ENCODE measurements at places on chromosomes 5 and 9.

DNA sequence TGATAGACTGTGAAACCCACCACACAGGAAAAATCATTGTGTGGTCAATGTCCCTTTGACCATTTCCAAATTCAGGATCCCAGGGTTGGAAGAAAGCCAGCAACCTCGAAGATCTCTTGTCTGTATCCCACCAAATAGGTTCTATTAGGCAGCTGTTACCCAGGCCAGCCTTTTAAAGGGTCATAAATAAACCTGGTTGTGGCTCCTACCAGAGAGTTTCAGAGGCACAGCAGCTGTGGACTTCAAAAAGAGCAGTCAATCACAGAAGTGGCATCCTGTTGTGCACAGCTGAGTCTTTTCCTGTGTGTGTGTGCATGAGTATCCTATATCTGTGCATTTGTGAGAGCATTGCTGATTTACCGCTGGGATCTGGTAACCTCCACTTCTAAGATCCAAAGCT is 23.7 kb upstream of the OR2S2 start:
- DNase-seq, result no peak
- no peak overlapping the region for H3K4me3 ChIP-seq
- peaks cover 10% of the 10 kb centered on the region for H3K4me1 ChIP-seq
- no peak overlapping the region for H3K27ac ChIP-seq
- H3K36me3 ChIP-seq, result no peaks in the 10 kb centered on the region
- H3K27me3 ChIP-seq, result peaks cover 23% of the 10 kb centered on the region

- H3K27me3 ChIP-seq, result peaks cover 83% of the 10 kb centered on the region
- peak overlapping the region; percentile 32 for H3K4me3 ChIP-seq
- no peaks in the 10 kb centered on the region for H3K36me3 ChIP-seq
- no peak overlapping the region for H3K27ac ChIP-seq
- H3K4me1 ChIP-seq, result peaks cover 43% of the 10 kb centered on the region
- no peak for DNase-seq
Observed at GRCh38 chr9:77018058-77018968, 1.1 kb upstream of the FOXB2 start.

DNA sequence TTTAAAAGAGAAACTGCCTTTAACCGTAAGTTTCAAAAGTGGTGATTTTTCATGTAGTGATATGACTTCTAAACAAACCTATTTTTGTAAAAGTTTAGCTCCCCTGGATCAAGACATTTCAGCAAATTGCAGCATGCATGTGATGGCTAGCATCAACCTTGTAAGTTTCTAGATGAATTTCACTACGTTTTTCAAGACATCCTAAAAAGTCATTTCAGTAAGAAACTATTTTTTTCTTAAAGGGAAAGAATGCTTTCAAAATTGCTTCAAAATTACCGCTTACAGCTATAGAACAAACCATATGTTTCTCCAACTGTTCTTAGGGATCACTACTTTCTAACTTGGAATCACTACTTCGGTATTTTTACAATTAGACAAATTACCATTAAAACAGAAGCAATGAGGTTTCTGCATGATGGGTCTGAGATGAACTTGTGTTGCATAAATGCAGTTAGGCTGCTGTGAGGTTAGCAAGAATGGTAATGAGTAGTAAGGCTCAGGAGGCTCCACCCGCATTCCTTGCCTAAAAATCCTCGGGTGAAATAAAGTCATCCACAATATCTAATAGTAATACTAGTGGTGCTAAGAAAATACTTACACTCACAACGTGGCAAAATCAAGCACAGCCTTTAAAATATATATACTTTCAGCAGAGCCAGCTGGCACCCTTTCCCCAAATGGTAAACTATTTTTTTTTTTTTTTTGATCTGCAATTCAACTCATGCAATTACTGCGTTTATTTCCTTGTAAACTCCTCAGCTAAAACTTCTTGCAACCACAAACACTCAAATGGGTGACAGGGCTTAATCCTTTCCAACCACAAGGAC is 53.8 kb downstream of the CDC14B start:
- H3K27me3 ChIP-seq, result peaks cover 10% of the 10 kb centered on the region
- peak overlapping the region; percentile 89 for H3K4me3 ChIP-seq
- no peak for DNase-seq
- peak overlapping the region; percentile 92 for H3K27ac ChIP-seq
- H3K36me3 ChIP-seq, result no peaks in the 10 kb centered on the region
- H3K4me1 ChIP-seq, result peaks cover 31% of the 10 kb centered on the region

- peaks cover 44% of the 10 kb centered on the region for H3K27me3 ChIP-seq
- no peaks in the 10 kb centered on the region for H3K4me1 ChIP-seq
- no peaks in the 10 kb centered on the region for H3K36me3 ChIP-seq
- H3K27ac ChIP-seq, result no peak overlapping the region
- no peak for DNase-seq
Observed at GRCh38 chr9:131807144-131807983, 67.5 kb upstream of the RAPGEF1 start.
